ENCODE measurements at places on chromosomes 4 and X.

DNA sequence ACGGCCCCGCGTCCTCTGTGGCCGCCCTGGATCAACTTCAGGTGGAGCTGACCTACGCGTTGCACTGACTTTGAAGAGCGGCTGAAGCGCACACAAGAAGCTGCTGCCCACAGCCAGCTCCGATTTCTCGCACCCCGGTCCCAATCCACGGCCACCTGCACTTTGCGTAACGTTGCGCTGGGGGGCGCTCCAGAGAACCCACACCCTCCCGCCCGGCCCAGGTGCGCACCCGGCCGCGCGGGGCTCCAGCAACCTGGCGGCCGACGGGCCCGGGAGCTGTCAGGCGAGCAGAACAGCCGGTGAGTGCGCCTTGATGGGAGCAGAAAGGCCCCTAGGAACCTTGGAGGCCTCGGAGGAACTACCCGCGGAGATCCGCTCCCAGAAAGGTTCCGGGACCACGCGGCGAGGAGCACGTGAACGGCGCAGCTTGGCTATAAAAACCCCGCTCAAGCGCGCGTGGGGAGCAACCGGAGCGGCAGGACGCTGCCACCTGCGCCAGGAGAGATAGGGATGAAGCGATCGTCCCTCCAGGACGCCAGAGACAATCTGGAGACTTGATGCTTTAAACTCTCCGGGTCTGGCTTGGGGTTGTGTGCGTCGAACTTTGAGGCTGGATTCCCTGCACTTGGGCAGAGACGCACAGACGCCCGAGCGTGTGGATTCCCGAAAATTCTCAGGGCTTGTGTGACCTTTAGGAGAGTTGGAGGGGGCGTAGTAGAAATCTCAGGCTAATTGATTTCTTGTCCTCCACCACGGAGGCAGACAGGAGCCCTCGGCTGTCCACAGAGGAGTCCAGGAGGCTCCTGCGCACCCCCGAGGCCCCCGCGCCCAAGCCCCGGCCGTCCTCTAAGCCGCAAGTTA, 591 bp upstream of the NWD2 start:
- DNase-seq, result no peak

DNA sequence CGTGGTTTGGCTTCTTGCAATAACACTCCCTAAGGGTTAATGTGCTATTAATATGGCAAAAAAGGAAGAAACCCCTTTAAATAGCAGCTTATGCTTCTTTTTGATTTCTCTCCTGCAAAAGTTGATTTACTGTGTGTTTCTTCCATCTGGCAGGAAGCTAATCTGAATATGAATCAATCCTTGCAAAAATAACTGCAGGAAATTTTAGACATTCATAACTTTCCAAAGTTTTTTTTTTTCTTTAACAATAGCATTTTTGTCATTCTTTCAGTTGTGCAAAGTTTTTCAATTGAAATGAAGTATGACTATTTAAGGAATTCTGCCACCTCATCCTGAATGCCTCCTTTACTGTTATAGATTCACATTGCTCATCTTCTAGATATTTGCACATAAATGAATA, 115.6 kb downstream of the SPANXA1 start:
- no peak for DNase-seq

GRCh38 chrX:136856551-136856950, 24.0 kb downstream of the RBMX start:
- DNase-seq, result no peak

DNA sequence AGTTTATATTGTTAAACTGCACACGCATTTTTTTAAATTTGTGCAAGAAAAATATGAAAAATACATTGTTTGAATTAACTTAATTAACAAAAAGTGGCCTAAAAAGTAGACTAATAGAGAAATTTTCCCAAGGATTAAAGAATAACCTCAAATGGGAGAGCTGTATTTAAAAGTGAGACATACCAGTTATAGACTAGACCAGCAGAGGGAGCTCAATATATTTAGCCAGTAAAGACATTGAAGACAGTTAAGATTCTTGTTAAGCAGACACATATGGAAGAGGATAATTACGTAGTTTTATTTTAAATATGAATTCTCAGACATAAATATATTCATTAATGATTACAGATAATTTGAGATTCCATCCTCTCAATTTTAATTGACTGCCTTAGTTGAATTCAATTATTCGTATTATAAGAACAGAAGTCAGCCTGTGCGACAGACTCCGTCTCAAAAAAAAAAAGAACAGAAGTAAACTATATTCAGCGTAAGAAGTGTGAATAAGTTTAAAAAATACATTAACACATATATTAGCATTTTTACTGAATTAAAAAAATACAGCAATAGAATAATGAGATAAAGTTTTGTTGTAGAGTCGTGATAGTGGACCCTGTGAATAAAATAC, 64.8 kb downstream of the GLRA3 start:
- no peak for DNase-seq

DNA sequence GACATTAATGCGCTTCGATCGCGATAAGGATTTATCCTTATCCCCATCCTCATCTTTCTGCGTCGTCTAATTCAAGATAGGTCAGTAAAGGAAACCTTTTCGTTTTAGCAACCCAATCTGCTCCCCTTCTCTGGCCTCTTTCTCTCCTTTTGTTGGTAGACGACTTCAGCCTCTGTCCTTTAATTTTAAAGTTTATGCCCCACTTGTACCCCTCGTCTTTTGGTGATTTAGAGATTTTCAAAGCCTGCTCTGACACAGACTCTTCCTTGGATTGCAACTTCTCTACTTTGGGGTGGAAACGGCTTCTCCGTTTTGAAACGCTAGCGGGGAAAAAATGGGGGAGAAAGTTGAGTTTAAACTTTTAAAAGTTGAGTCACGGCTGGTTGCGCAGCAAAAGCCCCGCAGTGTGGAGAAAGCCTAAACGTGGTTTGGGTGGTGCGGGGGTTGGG, 528 bp upstream of the FGF2 start:
- DNase-seq, result no peak

DNA sequence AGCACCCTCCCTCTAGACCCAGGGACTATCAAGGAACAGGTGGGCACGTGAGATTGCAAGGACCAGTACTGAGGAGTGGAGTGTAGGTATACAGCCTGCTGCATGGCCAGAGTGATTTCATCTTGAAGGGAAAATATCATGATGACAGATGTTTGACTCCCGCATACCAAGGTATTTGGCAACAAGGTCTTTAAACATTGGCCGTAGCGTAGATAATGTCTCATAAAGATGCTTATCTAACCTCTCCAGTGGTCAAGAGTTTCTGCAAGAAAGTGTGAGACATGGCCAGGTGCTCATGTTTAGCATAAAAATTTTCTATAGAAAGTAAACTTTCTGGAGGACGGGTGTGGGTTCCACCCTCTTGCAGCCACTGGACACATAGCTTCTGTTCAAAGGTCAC, 18.7 kb upstream of the ZNF630 start:
- DNase-seq, result no peak

- no peak for DNase-seq
Observed at GRCh38 chr4:169915545-169915944, 110.7 kb downstream of the MFAP3L start.
